WTC11 (cell line): ENCODE measurements at places on chromosomes 2 and 18. TPM values are rescaled to one million over a fixed set of nuclear protein-coding genes. Genes with fewer than 3 reads are reported as not detected.

CEP192 gene
- 24.3 to 26.8 TPM (median 25.4 TPM) in 3 replicates for total RNA-seq

CYP1B1 gene
- 2.9 to 4.2 TPM (median 4.1 TPM) in 3 replicates for total RNA-seq

NEUROD1 gene
- total RNA-seq: 0.07 to 0.11 TPM (median 0.07 TPM) in 3 replicates

GPR155 gene
- 0.66 to 1.0 TPM (median 0.74 TPM) in 3 replicates for total RNA-seq

NEU2 gene
- not detected in 3 replicates for total RNA-seq
